GM23248 (cell line): ENCODE measurements at places on chromosomes 1 and 21. TPM values are rescaled to one million over a fixed set of nuclear protein-coding genes. Genes with fewer than 3 reads are reported as not detected.
A peak's percentile ranks its signal among the peaks of the same experiment; 100 is the strongest.

DNA sequence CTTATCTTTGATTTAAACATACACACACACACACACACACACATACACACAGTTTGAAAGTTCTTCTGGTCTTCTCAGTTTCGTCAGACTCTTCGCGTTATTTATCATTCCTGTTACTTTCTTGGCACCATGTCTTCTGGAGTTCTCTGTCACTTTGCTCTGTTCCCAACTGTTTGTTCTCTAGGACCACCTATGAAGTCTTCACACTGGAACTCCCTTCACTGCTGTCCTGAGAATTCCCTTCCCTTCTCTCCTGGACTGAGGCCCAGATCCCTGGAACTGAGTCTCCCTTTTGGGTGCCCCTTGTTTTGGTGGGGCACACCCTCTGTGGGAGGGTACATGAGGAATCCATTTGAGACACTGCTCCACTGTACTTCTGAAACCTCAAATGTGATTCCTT is 30.5 kb downstream of the ALG14 start:
- peak; percentile 69 for DNase-seq

DNA sequence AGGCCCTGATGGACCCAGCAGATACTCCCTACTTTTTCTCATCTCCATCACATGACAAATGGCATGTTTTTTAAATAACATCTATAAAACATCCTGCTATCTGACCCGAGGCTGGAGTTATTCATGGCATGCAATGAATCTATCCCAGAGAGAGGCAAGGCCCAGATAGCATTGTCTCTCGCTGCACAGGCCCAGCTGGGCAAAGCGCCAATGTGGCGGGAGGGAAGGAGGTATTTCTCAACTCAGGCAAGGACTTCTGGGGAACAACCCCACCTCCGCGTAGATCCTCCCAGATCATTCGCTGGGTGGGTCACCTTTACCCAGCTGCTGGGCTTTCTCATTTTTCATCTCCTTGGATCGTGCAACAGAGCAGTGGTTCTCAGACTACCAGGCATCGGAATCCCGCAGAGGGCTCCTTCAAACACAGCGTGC is 59.8 kb downstream of the ERG start:
- DNase-seq: peak; percentile 59

DNA sequence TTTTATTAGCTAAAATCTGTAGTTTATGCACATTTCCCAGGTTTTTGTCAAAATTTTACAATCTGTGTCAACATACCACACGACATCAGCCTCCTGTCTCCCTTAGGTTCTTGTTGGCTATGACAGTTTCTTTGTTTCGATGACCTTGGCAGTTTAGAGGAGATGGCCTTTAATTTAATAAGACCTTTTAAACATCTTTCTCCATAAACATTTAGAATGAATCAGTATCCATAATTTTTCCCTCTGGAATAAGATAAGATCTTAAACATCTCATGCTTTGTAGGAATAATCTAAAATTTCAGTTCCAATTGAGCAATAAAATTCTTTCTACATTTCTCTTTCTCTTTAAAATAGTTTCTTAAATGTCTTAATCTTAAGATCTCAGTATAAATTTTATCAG is 28.7 kb upstream of the DYRK1A start:
- DNase-seq: peak; percentile 30

DNA sequence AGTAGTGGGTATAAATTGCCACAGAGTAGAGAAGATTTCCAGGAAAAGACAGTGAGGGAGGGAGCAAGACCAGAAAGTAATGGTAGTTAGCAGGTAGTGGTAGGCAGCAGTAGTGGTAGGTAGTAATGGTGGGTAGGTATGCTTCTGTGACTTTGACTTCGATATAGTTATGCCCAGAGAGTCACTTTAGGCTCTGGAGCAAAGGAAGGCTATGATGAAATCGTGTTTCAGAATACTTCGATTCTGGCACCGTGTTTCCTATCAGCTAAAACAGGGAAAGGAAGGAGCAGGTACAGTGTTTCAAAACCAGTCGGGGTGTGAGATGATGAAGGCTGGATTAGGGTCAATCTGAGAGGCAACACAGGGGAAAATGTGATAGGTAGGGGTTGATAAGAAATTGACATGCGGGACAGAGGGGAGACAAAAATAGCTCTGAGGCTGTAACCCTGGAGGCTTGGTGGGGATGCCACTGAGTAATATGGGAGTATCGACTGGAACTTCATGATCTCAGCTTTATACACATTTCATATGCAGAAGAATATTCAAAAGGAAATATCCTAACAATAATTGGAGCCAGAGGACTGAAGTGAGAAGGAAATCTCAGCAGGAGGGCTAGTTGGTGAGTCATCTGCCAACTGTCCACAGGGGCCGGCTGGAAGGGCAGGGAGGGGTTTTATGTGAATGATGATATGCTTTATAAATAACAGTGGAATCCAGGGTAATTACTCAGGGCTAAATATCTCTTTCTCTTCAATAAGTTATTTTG is 25.2 kb upstream of the TRIM45 start:
- peak; percentile 95 for DNase-seq

DNA sequence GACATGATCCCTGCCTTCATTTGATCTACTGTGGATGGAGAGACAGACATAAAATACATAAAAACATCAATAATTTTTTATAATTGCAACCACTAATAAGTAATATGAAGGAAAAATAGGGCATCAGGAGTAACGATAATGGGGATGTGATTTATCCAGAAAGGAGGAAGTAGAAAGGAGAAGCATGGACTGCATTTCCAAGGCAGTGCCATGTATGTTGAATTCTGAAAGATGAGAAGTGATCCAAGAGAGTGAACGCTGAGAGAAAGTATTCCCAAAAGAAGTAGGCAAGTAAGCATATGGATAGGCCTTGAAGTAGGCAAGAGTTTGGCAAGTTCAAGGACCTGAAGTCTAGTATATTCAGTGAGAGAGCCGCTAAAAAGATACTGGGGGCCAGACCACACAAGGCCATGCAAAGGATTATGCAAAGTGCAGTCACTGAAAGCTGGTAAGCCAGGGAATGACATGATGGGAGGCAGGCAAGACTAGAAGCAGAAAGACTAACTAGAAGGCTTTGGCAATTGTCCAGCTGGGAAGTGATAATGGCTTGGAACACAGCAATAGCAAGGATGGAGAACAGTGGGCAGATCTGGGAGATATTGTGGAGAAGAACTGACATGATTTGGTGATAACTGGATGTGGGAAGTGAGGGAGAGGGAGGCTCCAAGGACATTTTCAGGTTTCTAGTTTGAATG is 85.9 kb downstream of the TM2D1 start:
- no peak for DNase-seq

DNA sequence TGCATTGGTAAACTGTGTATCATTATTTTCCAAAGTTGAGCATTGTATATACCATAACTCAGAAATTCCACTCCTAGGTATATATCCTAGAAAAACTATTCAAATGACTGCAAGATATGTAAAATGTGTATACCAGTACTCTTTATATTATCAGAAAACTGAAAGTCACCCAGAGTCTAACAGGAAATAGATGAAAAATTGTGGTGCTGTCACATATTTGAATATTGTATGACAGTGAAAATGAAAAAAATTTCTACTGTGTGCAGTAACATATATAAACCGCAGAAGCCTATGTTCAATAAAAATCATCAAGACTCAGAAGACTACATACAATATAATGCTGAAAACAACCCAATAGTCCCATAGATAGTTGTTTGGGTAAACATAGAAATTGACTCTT is 74.4 kb upstream of the LYPLAL1 start:
- DNase-seq: no peak

DNA sequence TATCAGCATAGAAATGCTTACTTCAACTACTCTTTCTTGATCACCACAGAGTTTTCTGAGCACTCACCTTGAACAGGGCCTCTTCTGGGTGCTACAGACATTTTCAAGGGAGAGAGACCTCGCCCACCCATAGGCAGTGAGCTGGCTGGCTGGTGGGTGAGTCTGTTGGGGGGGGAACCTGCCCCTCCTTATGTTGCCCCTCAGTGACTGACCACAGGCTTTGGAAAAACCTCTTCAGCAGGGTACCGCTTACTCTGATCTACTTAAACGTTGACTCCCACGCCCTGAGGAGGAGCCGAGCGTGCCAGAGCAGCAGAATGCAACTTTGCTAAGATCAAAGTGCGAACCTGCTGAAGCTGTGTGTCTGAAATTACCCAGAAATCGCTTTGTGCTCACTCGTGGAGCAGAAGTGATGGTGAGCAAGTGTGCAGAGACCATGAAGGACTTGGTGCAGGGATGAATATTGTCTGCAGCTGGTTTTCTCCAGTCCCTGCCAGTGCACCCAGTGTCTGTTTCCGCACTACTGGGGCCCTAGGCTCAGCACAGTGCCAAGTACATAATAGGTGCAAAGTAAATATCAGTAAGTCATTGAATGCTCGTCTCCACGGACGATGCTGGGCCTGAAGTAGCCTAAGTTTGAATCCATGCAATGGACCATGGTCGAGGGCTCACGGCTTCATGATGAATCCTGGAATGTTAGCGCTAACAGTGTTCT is 158.7 kb upstream of the IRF2BP2 start:
- DNase-seq: no peak

DNA sequence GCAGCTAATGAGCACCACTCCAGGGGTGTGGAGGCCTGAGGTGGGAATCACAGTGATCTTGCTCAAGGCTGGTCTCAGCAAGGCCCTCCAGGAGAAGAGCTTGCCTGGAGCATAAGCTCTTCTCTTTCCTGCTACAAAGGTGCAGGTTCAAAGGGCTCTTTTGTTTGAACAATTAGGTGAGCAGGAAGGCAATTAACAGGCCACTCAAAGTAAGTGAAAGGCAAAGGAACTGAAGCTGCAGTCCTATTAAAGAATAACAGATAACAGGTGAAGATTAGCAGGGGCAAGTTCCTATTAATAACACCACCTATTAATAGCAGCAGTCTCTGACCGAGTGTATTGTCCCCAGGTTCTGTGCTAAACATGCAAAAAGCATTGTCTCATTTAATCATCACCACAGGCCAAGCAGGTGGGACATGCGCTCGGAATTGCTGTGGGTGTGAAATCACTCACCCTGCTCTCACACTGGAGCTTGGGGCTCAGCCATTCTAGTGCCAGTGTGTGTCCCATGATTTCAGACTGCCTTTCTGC is 113.8 kb downstream of the RHOU start:
- DNase-seq: no peak

DNA sequence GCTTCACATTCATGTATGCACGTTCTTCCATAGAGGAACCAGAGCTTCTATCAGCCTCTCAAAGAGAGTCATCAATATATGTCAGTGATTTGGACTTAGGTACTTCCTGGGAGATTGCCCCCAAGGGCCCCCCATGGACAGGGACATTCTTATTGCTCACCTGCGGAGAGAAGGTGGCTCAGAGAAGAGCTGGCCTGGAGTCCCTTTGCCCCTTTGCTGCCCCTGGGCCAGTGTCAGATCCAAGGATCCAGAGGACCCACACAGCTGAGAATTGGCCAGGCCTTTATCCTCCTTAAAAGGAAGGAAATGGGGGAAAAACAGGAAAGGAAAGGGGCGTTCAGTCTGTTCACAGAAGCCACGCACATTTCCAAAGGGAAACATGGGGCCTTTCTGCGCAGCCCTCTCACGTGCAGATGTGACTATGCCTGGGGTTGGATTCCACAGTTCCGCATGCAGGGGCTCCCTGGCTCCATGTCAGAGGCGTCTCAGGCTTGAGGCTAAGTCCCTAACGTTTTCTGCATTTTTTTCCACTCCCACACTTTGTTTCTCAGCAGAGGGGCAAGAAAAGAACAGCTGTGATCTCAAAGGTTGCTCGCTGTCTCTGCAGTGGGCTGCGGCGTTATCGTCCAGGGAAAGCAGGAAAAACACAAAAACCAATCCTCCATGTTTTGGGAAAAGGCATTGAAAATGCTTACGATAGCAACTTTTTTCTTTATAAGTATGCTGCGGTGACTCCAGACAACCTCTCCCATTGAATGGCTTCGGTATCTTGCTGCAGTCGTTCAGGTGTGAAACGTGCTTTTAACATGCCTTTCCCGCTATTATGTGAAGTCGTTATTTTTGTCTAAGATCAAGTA is 5.9 kb downstream of the C1orf226 start:
- DNase-seq: no peak

DNA sequence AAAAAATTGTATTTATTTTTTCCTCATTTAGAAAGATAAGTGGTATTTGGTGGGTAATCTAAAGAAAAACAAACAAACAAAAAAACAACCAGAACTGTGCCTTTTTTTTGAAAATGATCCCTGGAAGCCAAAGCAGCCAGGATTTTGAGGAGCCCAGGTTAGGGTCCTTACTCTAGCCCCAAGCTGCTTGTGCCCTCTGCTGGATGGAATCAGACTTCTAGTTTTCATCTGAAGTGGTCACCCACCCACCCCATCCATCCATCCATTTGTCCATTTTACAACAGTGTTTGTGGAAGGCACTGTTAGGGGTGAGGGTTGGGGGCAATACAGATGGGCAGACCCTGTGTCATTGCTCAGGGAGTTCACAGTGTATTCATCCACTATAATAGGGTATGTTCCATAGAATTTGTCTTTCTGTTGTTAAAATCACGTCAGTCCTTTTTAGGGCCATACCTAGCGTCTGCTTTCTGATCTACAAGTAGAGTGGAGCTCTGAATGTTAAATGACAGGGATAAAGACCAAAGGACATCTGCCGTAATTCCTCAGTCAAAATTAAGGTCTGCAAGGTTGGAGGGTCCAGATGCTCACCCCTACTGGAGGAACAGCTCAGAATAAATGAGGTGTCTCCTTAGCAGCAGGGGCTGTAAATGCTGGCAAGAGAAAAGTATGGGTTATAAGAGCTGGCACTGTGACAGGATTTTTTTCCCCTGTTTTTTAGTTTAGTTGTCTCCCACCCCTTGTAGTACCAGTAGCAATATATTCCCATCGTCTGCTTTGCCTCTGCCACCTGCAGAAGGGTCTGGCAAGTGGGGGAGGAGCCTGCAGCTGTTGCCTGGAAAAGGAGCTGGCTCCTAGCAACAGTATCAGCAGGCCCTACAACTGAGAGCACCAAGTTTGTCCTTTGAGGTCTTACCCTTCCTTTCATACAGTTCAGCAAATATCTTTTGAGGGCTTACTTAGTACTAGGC is 3.2 kb downstream of the LRRC42 start:
- peak; percentile 54 for DNase-seq

DNA sequence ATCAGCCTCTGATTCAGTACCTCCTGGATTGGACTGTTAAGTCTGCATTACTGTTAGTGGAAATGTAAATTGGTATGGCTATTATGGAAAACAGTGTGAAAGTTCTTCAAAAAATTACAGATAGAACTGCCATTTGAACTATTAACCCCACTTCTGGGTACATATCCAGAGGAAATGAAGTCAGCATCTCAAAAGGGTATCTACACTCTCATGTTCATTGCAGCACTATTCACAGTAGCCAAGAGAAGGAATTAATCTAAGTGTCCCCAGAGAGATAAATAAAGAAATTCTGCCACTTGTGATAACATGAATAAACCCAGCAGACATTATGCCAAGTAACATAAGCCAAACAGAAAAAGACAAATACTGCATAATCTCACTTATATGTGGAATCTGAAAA is 676.0 kb downstream of the PLA2G4A start:
- no peak for DNase-seq

WNT3A gene
- not detected in 2 replicates for polyA plus RNA-seq

PLXNA2 gene
- polyA plus RNA-seq: 3.5 and 3.7 TPM in 2 replicates

DENND4B gene
- 4.0 and 6.1 TPM in 2 replicates for polyA plus RNA-seq

DIO1 gene
- not detected in 2 replicates for polyA plus RNA-seq
